Memory B cell (primary cell): ENCODE measurements at places on chromosomes 1 and 21.

DNA sequence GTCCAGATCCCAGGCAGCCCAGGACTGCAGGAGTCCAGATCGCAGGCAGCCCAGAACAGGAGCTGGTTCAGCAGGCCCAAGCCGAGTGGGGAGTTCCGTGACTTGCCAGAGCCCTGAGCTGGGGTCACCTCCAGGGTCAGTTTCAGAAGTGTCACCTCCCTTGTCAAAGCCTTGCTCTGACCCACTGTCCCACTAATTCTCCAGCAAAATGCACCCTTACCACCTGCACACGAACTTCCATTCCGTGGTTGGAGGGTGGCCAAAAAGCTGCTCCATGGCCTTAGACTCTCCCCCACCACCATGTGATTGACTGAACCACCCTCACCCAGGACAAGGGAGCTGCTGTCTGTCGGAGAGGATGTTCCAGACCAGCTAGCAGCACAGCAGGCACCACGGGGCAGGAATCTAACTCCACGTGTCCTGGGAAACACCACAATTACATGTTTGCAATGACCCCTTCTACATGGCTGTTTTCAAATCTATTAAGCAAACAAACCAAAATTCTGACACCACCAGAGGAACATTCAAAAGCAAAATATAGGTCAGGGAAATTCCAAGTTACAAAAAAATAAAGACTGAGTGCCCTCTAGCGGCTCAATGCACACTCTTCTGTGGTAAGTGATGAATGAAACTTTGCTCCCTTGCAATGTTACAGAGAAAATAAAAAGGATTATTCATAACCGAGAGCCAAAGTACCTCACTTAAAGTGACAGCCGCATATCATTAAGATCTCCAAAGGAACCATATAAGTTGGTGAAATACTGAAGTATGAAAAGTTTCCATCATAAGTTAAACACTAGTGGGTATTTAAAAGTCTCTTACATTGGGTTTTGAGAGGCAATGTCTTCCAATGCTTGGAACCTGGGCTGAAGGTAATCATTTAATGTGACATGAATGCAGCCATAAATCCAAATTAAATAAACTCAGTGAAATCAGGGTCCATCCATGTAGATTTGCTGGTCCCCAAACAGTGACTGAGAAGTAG, 76.3 kb downstream of the NPHP4 start:
- no peak for DNase-seq

- peak; percentile 42 for DNase-seq
These were observed 43.7 kb upstream of the RNF11 start for GRCh38 chr1:51192213-51192843.

DNA sequence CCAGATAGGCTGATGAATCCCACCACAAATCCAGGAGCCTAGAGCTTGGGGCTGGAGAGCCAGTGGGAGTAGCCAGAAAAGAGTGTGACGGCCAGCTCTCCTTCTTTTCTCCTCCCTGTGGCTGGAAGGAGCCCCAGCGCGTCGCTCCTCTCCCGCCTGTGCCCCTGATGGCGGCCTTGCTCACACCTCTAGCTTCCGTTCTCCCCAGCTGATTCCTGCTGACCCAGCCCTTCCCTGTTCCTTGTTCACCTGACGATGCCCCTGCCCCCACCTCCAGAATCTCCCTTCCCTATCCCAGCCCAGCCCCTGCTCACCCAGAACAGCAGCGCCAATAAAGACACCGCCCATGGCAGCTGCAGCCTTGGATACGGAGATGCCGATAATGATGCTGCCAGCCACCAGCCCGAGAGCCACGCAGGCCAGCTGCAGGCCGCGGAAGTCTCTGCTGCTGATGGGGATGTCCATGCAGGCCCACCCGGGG, 656 bp downstream of the KNCN start:
- DNase-seq, result no peak

DNA sequence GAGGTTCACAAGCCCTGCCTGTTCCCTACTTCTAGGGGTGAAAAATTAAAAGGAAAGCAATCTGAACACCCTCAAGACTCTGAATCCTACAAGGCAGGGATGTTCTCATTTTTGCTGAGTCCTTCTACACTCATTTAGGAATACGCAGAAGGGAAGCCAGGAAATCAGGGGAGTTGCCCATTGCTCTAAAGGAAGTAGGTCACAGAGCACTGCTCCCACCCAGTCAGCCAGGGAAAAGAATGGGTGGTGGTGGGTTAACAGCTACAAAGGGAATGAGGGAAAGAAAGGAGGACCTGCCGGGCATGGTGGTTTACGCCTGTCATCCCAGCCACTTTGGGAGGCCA, 2.4 kb upstream of the CTTNBP2NL start:
- no peak for DNase-seq
